ENCODE measurements at places on chromosomes 2 and 18.

- peak; percentile 28 for DNase-seq
Measured at GRCh38 chr18:35117951-35118411, 76.8 kb downstream of the MAPRE2 start.

GRCh38 chr2:83435989-83436388 is 1023.1 kb downstream of the SUCLG1 start:
- DNase-seq = no peak

DNA sequence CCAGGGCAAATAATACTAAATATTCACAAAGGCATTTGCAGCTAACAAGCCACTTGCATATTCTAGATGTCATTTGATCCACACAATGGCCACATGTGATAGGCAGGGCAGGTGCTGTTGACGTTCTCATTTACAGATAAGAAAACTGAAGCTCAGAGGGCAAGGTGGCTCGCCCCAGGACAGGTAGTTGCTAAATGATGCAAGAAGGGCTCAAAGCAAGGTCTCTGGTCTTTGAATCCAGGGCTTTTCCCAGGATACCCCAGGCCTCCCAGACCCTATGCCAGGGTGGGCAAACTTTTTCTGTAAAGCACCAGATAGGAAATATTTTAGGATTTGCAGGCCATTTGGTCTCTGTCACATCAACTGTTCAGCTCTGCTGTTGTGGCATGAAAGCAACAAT is 35.1 kb downstream of the LOXHD1 start:
- DNase-seq = no peak

- no peak for DNase-seq
Measured at GRCh38 chr2:30847329-30847728, 40.1 kb upstream of the CAPN13 start.

- no peak for DNase-seq
Measured at GRCh38 chr2:60972889-60973656, 44.4 kb upstream of the PEX13 start.
